ENCODE measurements at places on chromosomes 7 and 10. TPM values are rescaled to one million over a fixed set of nuclear protein-coding genes. Genes with fewer than 3 reads are reported as not detected.

GRCh38 chr10:89490596-89491335 lies 44.6 kb downstream of the SLC16A12 start:
- no peak for DNase-seq

Gene SUN3
- not detected for total RNA-seq

GRCh38 chr7:140201393-140201792 lies 24.6 kb upstream of the KDM7A start:
- DNase-seq = no peak

Gene CREB5
- total RNA-seq = 4.5 TPM

Gene SPDYE2
- total RNA-seq = not detected

GRCh38 chr7:154469652-154470051 lies 417.5 kb downstream of the DPP6 start:
- DNase-seq = no peak

GRCh38 chr10:49655099-49655498 lies 24.4 kb upstream of the C10orf53 start:
- DNase-seq = no peak

Gene SPDYE2B
- not detected for total RNA-seq

Gene NUTM2E
- under 0.01 TPM for total RNA-seq

Gene C10orf62
- total RNA-seq = not detected

Gene RAB18
- 112 TPM for total RNA-seq

- DNase-seq = no peak
Measured at GRCh38 chr7:132041108-132041507, 484.7 kb upstream of the PODXL start.

DNA sequence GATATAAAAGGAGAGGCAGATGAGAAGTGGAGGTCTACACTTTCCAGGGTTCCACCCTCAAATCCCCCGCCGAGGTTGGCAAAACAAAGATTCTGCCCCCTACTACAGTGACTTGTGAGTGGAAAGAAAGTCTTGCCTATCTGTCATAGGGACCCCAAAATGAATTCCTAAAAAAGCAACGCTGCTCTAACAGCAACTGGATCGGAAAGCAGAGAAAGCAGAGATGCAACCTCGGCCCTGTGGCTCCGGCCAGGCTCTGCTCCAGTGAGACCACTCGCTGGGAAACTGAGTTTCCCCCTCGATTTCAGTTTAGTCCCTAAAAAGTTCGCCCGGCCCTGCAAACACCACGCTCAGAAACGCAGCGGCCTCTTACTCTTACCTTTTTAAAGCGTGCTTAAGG lies 297.9 kb upstream of the NFE2L3 start:
- no peak for DNase-seq

GRCh38 chr7:114901771-114902170 lies 20.1 kb upstream of the MDFIC start:
- no peak for DNase-seq

- no peak for DNase-seq
Measured at GRCh38 chr7:135716677-135717238, 11.2 kb downstream of the SLC13A4 start.

GRCh38 chr7:129969881-129970446 lies 17.2 kb upstream of the UBE2H start:
- no peak for DNase-seq

- DNase-seq = no peak
Measured at GRCh38 chr7:133773601-133774000, 353.5 kb upstream of the LRGUK start.

- DNase-seq = peak; percentile 11
Measured at GRCh38 chr10:62992145-62992721, 140.9 kb upstream of the NRBF2 start.

- peak; percentile 64 for DNase-seq
Measured at GRCh38 chr10:124671486-124672075, 72.6 kb downstream of the FAM53B start.

Gene NOS3
- 0.82 TPM for total RNA-seq

- DNase-seq = no peak
Measured at GRCh38 chr7:133124974-133125373, 43.1 kb upstream of the CHCHD3 start.

Gene TUBB8
- not detected for total RNA-seq

All from frontal cortex (tissue), 4 donors.